Esophagus squamous epithelium (tissue), 5 donors: ENCODE measurements at places on chromosomes 7 and 10.

- DNase-seq: no peak
These were observed at the start of gene SLC16A9 for GRCh38 chr10:59709395-59710125. TSS of gene SLC16A9 (minus strand) at chr10:59709850. CDS start at chr10:59684291, 25,559 bp downstream.

DNA sequence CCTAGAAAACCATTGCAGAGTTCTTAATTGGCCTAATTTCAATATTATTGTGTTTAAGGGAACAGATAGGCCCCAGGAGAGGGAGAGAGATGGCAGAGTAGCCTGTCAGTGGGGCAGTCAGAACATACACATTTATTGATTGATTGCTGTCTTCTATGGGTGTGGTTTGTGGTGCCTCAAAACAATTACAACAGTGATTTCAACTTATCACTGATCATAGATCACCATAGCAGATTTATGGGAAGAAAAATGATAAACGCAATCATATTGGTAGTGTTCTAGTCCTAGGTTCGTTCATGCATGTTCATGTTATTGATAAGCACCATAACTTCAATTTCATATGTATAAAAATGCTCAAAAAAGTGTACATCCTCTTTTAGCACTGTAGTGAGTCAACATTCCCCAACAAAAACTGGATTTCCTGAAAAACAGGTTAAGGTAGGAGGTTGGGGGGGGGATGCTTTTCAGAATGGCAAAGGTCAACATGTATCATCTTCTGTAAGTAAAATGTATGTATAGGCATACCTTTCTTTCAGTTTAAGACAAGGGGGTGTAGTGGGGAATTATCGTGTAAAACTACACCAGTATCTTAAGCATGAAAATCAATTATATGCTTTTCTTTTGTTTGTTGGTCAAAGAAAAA, 1.1 kb upstream of the TNKS2 start:
- no peak for DNase-seq

DNA sequence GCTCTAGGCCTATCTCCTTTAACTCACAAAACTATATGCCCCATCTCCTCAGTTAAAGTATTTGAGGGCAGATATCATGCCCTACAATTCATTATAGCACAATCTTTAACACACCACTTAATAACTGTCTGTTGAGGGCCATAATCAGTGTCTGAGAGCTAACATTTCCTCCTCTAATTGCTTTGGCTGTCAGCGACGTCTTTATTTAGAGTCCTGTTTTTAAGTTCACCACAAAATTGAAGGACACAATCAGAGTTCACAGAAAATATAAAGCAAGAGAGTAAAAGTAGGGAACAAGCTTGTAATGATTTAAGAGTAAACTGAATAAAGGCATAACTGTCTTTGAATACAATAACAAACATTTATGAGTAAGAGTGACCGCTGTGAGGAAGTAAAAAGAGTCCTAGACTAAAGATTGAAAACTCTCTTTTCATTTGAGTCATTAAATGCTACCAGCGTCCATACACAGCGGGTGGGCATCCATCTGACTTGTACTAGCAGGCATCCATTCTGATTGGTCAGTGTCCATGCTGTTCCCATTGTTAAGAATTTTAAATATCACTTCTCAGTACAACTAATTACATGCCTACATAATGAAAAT, 38.4 kb upstream of the ABCB4 start:
- DNase-seq: no peak

GRCh38 chr7:138431517-138431916, 28.5 kb upstream of the TRIM24 start:
- no peak for DNase-seq

GRCh38 chr10:70967591-70968587, 79.5 kb upstream of the PCBD1 start:
- DNase-seq: no peak

- no peak for DNase-seq
These were observed 154.7 kb upstream of the KAT6B start for GRCh38 chr10:74671716-74672115.

GRCh38 chr7:101733713-101734475, 83.5 kb upstream of the CUX1 start:
- no peak for DNase-seq

DNA sequence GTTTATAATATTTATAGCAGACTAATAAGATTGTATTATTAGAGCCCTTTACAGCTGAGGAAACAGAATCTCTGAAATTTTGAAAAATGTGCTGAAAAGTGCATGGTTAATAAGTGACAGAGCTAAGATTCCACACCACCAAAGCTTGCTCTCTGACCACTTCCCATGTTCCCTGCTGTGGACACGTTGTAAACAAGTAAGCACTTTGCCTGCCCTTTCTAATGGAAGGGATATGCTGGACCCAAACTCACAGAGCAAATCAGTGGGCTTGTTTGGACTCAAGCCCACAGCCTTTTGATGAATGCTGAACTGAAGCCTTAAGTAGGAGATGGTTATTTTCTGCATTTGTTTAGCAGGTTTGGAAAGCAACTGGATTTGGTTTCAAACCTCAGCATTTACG, 214.0 kb upstream of the TMEM72 start:
- DNase-seq: no peak

- no peak for DNase-seq
These were observed 1190.6 kb downstream of the SORCS1 start for GRCh38 chr10:105973902-105974301.

DNA sequence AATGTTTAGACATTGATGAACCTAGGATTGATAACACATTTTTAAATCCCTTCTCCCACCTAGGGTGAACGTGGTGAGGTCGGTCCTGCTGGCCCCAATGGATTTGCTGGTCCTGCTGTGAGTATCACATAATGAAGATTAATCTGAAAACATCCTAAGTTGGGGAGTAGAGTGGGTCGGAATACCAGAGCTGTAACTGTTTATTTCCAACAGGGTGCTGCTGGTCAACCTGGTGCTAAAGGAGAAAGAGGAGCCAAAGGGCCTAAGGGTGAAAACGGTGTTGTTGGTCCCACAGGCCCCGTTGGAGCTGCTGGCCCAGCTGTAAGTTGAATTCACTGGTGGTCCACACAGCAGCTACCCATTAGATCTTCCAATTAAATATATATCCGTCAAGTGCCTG, 25.6 kb downstream of the COL1A2 start:
- no peak for DNase-seq

GRCh38 chr10:73773152-73773879, 8.5 kb upstream of the CHCHD1 start:
- DNase-seq: no peak

DNA sequence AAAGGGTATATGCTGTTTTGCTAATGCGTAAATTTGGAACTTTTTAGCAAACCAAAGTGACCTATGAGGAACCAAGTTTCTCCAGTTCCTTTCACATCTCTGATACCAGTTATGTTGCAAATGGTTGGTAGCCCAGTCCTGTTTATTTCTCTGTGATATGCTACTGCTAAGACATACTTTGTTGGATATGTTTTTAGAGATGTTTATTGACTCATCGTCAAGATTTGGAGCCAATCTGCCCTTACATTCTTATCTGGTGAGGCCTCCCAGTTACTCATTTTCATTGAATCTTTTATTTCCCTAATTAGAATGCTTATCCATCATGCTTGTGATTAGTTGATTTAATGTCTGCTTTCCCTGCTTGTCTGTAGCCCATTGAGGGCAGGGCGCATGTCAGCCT, 58.9 kb downstream of the LRGUK start:
- no peak for DNase-seq
